ENCODE measurements at places on chromosomes 4 and X.

- no peak for DNase-seq
Measured at GRCh38 chr4:14028862-14029261, 401.3 kb upstream of the BOD1L1 start.

- DNase-seq: no peak
Measured at GRCh38 chr4:98686043-98686707, 27.8 kb upstream of the TSPAN5 start.

GRCh38 chrX:82765811-82766210, 742.3 kb upstream of the POU3F4 start:
- DNase-seq: no peak

DNA sequence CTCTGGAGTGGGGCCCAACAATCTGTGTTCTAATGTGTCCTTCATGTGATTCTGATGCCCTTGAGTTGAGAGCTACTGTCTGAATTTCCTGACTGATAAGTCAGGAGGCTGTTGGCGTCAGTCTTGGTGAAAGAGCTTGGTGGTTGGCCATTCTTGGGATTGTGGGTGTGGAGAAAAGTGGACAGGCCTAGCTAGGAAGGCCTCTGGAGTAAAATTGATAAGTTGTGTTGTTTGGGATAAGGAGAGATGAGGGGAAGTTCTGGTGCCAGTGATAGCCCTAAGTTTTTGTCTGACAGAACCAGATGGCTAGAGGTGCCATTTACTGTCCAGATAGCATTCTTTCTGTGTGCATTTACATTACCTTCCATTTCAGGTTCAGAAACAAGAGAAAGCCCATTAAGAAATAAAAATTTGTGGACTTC, 11.7 kb downstream of the NSD2 start:
- DNase-seq: no peak

GRCh38 chr4:10273030-10273429, 156.4 kb upstream of the WDR1 start:
- DNase-seq: no peak

- no peak for DNase-seq
Measured at GRCh38 chr4:64144994-64145393, 264.3 kb downstream of the TECRL start.

DNA sequence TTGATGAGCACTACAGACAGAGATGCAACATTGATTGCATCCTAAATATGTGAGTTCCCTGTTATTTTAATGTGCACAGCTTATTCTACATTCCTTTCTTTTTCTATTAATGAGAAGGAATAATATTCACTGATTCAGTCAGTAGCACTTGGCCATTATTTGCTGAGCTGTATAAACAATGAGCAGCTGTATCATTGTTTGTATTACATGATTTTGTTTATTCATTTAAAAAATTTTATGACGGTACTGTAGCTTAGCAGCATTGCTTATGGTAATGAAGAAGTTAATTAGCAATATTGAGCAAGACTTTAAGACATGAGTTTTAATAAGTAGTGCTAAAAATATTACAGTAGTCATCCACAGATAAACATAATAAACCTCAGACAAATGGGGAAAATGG, 582.0 kb downstream of the ADGRL3 start:
- DNase-seq: no peak

DNA sequence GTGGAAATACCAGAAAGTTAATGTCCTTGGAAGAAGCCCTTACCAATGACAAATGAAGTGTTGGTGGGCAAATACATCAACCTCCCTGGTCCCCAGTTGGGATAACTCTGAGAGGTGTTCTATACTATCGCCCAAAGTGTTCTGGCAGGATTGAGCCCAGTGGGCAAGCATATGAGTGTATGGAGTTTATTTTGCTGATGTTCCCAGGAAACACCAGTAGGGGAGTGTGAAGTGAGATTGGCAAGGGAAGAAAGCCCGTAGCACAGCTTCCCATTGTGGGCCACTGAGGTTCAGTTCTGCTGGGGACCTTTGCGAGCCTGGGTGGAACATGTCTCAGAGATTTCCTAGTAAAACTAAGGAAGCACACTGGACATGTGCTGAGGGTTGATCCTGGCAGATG, 65.1 kb downstream of the ARHGAP6 start:
- no peak for DNase-seq

DNA sequence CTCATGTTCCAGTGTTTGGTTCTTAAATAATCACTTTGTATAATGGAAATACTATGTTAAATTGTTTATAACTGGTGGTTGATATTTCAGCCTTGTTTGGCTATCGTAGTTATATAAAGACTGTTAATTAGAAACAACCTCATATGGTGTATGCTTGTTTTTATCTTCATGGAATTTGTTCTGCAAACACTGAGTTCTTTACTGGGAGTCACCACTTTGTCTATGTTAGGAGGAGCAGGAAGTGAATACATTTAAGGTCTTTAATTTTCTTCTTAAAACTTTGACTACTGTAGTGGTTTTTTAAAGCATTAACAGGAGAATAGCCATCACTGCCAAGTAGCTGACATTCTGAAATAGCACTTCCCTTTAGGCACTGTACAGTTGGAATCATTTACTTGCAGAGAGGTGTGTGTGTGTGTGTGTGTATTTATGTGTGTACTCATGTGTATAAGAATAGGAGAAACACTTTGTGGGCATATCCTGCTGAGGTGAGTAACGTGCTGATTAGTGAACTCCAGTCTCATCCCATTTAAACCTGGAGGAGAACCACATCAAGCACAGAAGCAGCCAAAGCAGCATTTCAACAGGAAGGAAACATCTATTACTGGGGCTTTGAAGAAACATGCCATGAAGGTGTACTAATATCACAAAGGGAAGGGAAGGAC, 37.8 kb downstream of the TET2 start:
- no peak for DNase-seq

DNA sequence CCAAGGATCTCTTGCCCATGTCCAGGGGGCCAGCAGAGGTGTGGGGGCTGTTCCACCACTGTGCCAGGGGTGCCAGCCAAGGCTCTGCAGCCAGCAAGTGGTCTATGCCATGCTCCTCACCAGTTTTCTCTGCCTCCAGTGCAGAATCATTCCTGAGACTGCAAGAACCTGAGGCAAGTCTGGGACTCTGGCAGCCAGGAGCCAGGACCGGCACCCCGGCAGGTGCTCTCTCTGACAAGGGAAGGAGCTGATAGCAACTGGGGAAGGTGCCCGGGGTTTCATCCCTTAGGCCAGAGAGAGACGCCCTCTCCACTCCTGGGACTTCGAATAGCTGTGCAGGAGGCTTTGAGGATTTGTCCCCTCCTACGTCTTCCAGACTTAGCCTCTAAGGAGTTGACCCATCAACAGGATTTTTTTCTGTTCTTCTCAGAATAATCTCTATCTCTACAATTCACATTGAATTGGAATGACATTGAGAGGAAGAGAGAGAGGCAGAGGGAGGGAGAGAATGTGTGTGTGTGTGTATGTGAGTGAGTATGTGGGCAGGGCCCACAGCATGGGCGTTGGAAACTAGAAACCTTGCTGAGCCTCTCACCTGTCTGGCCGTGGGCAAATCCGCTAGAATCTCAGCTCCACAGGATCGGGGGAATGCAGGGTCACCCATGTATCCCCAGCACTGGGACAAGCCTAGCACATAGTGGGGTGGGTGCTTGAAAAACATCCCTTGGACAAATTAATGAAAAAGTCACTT, 74.5 kb upstream of the AFAP1 start:
- DNase-seq: no peak

DNA sequence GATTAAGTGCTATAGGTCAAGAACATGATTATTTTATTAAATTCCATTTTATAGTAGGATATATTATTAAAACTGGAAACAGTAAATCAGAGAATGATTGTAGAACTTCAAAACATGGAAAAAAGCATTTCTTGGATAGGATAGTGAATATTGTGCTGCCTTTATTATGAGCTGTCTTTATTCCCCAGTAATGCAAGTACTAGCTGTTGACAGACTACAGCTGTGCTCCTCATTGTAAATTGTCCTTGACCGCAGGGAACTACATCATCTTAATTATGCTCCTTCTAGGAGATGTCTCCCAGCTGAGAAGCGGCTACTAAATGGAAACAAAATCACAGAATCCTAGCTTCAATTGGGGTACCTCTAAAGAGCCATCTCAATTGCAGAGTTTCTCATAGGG, 1457.2 kb upstream of the PCDH7 start:
- no peak for DNase-seq

GRCh38 chr4:73187325-73187724, 71.3 kb downstream of the ANKRD17 start:
- DNase-seq: no peak

DNA sequence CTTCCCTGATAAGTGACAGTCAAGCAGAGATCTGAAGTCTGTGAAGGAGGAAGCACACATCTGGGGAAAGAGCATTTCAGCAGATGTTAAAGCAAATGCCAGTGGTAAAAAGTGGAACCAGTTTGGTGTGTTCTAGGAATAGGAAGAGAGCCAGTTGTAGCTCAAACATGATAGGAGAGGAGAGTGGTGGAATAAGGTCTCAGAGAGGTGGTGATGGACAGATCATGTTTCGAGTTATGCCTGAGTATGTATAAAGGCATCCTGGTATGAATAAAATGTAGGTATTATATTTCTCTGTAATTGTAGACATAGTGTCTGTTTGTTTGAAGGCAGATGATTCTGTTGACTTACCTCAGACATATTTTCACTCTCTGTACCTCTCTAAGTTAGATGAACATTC, 89.1 kb downstream of the LARP7 start:
- DNase-seq: no peak

GRCh38 chrX:107834275-107835201, 8.9 kb downstream of the MID2 start:
- DNase-seq: no peak

- no peak for DNase-seq
Measured at GRCh38 chr4:1357356-1358248, 10.6 kb downstream of the UVSSA start.

DNA sequence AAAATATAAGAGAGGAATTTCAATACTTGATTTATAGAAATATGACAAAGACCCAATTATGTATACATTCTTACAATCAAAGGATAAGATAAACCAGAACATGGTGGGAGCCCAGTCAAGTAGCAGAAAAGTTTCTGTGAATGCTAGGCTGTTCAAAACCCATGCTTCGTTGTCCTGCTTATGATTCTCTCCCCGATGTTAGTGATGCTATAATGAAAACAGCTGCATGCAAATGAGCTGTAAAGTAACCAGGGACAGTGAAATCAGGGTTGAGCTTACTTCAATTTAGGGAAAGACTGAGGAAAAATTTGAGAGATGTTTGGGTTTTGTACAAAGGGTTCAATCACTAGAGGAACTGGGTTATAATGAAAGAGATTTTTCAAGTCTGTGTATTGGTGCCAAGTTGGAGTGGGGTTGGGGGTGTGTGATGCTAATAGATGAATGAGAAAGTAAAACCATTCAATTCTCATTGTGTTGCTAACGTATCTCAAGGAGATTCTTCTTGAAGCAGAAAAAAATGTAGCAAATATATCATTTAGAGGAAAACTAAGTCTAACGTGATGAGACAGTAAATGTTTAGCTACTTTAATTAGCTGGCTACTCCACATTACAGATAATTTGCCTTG, 59.3 kb upstream of the PPP1R2C start:
- DNase-seq: no peak

- no peak for DNase-seq
Measured at GRCh38 chr4:24219209-24219608, 329.4 kb upstream of the PPARGC1A start.

DNA sequence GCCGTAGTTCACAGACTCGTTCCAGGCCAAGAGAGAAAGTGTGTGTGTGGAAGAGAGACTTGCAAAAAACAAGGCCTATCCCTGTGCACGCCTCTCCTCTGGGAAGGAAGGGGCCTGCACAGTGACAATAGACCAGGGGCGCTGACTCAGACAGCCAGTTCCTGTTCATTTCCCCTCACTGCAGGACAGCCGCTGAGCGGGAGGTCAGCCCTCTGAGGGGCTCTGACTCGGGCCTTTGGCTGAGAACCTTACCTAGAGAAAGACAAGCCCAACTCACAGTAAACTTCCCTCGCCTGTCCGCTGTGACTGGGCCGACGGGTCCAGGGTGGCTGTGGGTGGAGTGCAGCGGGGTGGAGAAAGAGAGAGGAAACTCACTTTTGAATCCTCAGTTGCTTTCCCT, 52.1 kb downstream of the RTL5 start:
- DNase-seq: no peak

GRCh38 chr4:101177154-101177553, 170.2 kb downstream of the PPP3CA start:
- DNase-seq: no peak

- DNase-seq: no peak
Measured at GRCh38 chrX:71253253-71254091, 468 bp downstream of the ZMYM3 start.

DNA sequence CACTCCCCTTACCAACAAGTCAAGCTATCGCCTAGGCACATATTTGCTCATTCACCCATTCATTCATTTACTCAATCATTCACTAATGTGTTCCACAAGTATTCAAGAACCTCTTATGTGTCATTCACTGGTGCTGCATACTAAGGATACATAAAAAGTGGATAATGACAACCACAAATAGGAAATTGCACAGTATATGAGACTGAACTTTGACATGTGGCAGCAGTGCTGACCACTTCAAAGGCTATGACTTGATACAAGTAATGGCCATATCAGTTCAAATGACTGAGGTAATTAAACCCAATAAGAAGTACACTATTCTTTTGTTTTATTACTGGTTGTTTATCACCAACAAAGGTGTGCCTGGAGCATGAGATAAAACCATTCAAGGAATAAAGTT, 282.5 kb downstream of the KLHL13 start:
- DNase-seq: no peak

DNA sequence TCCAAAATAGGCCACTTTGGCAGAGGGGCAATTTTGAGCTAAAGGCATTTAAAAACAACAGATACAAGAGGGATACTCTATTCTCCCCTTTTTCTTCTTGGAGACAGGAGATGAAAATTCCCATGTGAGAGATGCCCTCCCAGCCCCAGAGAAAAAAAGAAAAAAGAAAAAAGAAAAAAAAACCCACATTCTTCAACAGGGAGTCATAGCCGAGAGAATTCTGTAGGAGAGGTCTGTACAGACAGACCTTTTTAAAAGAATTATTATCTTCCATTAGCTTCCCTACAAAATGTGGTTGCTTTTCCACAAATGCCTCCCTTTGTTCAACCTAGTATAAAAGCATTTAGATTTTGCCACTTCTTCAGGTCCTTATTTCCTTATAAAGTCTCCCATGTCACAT, 89.9 kb downstream of the SPCS3 start:
- no peak for DNase-seq

DNA sequence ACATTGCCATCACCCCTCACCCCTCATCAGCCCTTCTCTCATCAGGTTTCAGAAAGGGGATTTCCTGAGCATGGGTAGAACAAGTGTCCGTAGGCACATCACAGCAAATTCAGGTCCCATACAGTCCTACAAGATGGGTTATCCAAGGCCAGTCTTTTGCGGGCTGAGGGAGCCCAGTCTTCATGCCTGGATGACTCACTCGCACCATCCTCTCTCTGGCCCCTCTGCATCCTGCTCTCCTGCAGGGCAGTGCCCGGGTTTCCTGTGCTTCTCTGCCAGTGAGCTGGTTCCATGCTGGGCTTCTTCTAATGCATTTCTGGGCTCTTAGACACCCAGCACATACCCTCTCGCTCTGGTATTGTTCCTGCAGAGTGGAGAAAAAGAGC, 7.3 kb upstream of the INTS6L start:
- no peak for DNase-seq

DNA sequence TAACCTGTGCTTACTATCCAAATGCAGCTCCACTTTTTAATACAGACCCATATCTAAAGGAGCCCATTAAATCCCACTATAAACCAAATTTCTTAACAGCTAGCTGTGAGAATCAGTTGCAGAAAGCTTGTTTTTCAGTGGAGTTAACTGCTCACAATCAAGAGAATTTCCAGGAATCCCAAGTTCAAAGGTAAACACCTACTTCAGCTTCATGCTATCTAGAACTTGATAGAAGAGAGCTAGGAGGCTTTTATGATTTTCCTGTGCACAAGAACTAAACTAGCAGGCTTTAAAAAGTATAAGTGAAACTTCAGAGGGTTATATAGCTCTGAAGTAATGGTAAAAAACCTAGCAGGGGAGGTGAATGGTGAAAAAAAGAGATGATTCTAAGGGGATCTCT, 96.2 kb upstream of the PABPC4L start:
- DNase-seq: no peak

Measured in stimulated activated CD4-positive, alpha-beta T cell treated with anti-CD3 and anti-CD28 coated beads, Interleukin-15, amount 100 ng/mL, for 1 hour (primary cell).